Activated naive CD4-positive, alpha-beta T cell treated with anti-CD3 and anti-CD28 coated beads, Interleukin-2, amount 50 U/mL, for 72 hours (primary cell): ENCODE measurements at places on chromosomes 4 and X. TPM values are rescaled to one million over a fixed set of nuclear protein-coding genes. Genes with fewer than 3 reads are reported as not detected.

DNA sequence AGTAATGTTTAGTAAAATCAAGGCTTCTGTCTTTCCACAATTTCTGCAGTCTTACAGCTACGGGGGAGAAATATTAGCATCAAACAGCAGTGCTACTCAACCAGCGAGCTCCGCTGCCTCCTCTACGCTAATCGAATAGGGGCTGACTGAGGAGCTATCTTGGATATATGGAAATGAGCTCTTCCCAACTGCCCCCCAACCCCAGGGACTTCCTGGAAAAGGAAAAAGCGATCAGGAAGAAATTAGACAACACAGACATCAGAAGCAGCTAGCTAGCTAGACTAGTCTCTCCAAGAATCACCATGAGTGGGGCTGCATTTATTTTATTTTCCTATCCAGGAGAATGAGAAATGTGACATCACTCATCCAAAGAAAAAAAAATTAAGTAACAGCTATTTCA lies 7.6 kb downstream of the NKX6-1 start:
- DNase-seq = no peak

GRCh38 chr4:119731146-119731742 lies 102.6 kb upstream of the PDE5A start:
- DNase-seq = no peak

DNA sequence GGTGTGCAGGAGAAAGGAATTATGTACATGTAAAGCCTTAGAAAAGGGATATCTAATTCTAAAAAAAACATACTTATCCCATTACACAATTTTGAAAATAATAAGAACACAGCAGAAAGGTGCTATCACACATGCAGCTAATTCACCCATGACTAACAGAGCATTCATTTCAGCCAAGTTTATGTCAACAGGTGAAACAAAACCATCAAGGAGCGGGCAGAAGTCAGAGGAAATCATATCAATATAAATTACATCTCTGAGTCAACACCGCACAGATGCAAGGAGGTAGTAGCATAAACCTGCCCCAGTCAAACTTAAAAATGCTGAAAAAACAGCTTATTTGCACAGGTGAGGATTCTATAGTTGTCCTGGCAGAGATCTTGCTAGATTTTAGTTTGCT lies 197.9 kb downstream of the PRDM5 start:
- DNase-seq = no peak

DNA sequence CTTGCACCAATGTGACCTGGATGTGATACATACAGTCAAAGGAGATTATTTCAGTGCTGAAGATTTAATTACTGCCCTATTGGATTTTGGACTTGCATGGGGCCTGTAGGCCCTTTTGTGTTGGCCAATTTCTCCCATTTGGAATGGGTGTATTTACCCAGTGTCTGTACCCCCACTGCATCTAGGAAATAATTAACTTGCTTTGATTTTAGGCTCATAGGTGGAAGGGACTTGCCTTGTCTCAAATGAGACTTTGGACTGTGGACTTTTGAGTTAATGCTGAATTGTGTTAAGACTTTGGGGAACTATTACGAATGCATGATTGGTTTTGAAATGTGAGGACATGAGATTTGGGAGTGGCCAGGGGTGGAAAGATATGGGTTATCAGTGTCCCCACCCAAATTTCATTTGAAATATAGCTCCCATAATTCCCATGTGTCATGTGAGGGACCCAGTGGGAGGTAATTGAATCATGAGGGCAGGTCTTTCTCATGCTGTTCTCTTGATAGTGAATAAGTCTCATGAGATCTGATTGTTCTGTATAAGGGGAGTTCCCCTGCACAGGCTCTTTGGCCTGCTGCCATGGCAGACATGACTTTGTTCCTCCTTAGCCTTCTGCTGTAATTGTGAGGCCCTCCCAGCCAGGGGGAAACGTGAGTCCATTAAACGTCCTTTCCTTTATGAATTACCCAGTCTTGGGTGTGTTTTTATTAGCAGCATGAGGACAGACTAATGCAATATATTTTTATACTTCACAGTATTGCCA lies 362.2 kb upstream of the SPANXN4 start:
- no peak for DNase-seq

- DNase-seq = no peak
Observed at GRCh38 chr4:32133141-32133540, 1413.0 kb downstream of the PCDH7 start.

GRCh38 chrX:43141885-43142284 lies 363.9 kb upstream of the PPP1R2C start:
- no peak for DNase-seq

DNA sequence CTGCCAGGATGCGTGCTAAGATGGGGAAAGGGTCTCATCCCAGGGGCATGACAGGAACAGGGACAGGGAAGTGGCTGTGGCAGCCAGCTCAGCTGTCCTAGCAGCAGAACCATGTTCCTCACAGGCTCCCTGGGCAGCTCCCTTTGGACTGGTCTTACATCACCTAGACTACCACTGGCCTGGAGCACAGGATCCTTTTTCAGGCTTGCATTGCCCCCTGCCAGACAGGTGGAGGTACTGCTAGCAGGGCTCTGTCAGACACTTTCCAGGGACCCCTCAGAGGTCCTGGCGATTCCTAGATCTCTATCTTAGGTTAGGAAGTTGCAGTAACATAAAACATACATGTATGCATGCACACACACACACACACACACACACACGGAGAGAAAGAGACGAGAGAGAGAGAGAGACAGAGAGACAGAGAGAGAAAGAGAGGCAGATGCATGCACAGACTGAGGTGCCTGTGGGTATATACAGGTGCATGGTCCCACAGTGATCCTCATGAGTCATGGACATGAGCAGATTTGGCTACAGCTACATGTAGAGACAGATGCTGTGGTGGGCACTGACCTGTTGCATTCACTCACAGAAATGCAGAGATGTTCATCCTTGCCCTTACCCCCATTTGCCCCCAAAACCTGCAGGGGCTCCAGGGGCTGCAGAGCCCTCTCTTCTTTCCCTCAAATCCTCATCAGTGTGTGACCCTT lies 63.6 kb downstream of the STARD8 start:
- DNase-seq = peak; percentile 6

DNA sequence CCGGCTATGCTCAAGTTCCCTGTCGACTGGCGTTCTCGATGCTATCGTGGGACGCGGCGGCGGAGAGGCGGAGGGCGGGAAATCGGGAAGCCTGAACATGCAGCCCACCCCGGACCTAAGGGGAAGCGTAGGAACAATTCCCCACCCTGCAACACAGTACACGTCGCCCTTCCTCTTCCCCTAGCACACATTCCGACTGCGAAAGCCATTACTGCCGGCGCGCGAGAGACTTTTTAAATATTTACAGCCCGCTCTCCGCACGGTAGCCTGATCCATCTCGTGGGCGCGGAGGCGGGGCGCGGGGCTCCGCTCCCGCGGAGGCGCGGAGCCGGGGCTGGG lies 48.1 kb upstream of the BCOR start:
- DNase-seq = no peak

GRCh38 chr4:87306056-87306455 lies 16.6 kb downstream of the HSD17B13 start:
- no peak for DNase-seq

Gene POLN
- 1.8 TPM for total RNA-seq

Gene ADGRG4
- not detected for total RNA-seq

Gene DEFB131A
- not detected for total RNA-seq

Gene MAGEB10
- not detected for total RNA-seq
